ENCODE measurements at places on chromosomes 13 and 19. TPM values are rescaled to one million over a fixed set of nuclear protein-coding genes. Genes with fewer than 3 reads are reported as not detected.

The TEX101 gene
- not detected for total RNA-seq

The KCNC3 gene
- total RNA-seq: 4.2 TPM

The CEACAM19 gene
- not detected for total RNA-seq

The LRRC25 gene
- not detected for total RNA-seq

The BCAM gene
- not detected for total RNA-seq

DNA sequence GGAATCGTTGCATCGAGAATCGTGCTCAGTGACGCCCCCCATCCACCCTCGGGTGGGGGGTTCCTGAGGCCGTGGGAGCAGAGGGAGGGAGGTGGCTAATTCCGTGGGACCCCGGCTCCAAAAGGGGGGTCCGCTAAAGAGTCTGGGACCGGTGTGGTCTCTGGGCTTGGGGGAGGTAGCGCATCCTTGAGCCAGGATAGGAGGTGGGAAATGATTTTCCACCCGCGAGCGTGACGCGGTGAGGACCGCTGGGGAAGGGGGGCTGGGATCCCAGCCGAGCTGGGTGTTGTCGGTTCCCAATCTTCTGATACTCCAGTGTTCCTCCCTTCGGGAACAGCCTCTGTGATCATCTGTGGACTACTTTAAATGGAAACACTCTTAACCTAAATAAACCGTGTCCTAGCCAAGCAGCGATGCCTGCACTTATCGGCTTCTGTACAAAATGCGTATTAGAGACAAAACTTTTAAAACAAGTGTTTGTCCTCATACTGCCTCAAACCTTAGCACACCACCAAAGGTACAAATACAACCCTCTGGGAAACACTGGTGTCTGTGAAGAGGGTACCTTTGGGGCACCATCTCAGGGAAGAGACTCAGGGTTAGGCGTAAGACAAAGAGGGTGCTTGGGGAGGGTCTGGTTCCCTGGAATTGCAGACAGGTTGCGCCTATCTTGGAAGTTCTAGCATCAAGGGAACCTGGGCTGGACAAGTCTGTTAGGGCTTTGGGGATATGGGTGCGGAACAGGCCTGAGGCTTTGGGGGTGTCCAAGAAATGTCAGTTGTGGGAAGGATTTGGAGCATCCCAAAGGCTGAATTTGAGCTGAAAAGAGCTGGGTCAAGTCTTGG lies 16.0 kb downstream of the KCNC3 start:
- peaks cover 9% of the 10 kb centered on the region for H3K4me1 ChIP-seq
- peaks cover 63% of the 10 kb centered on the region for H3K27me3 ChIP-seq
- no peak overlapping the region for H3K27ac ChIP-seq

DNA sequence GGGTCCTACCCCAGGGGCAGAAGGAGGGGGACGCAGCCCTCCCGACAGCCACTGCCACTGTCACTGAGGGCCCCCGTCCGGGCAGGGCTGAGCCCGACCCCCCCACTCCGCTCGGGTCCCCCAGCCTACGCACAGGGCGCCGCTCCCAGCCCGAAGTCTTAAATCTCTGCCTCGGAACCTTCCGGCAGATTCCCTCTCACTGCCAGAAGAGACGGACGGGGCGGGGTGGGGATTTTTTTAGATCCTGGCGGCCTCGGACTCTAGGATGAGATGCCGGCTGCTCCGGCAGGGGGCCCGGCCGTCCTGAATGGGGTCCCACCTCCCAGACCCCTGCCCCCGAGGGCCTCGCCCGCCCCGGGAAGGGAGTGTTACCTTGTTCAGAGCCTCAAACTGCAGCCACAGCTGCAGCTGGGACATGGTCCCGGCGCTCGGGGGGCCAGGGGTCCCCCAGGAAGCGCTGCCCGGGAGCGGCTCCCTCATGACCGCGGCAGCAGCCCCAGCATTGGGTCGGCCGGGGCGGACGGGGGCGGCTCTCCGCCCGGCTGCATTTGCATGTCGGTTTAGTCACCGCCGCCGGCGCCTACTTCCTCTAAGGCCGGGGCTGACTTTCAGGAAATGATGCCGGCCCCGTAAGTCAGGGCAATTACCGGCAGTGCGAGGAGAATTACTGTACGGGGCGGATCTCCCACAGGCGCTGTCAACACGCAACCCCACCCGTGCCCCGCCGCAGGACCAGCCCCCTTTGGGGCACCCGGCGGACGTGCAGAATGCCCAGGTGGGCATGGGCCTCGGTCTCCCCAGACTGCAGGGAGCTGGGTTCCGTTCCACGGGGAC lies 28.1 kb downstream of the GPX4 start:
- H3K27me3 ChIP-seq: no peaks in the 10 kb centered on the region
- DNase-seq: peak; percentile 92
- H3K36me3 ChIP-seq: peaks cover 15% of the 10 kb centered on the region
- peak overlapping the region; percentile 86 for H3K4me3 ChIP-seq
- peaks cover 44% of the 10 kb centered on the region for H3K4me1 ChIP-seq
- H3K27ac ChIP-seq: peak overlapping the region; percentile 92

GRCh38 chr13:105890509-105890908 lies 645.0 kb downstream of the EFNB2 start:
- no peak overlapping the region for H3K27ac ChIP-seq
- no peaks in the 10 kb centered on the region for H3K27me3 ChIP-seq
- no peak for DNase-seq

DNA sequence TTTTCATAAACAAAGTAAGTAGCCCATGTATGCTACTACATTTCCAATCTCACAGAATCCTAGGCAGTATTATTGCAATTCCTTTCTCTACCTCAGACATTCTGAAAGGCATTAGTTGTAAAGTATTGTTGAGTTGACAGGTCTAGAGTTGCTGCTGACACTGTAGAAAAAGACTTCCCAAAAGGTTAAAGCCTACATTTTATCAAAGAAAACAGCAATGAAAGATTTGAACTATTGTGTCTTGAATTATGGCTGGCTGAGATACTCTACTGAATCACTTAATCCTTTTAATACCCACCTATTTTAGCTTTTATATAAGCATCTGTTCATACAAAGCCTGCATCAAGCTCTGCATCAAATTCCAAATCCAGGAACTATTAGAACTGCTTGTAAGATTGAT lies 1082.0 kb downstream of the OLFM4 start:
- H3K36me3 ChIP-seq: no peaks in the 10 kb centered on the region
- no peak overlapping the region for H3K4me3 ChIP-seq
- no peak overlapping the region for H3K27ac ChIP-seq
- no peaks in the 10 kb centered on the region for H3K4me1 ChIP-seq
- no peak for DNase-seq

DNA sequence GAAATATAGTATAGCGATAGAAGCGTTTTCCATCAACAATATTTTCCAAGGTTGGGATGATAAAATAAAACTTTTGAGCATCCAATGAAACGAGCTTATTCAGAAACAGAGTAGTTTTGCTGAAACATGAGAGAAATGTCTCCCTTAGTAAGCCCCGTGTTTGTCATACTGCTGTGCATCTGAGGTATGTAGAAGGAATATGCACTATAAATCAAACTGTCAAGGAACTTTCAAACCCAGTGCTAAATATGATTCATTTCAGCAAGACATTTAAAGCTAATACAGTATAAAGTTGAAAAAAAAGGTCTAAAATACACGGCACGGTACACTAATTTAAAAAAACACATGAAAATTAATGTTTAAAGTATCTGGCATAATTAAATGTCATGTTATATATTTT lies 546.2 kb downstream of the SLITRK5 start:
- no peak overlapping the region for H3K4me3 ChIP-seq
- H3K36me3 ChIP-seq: no peaks in the 10 kb centered on the region
- H3K27me3 ChIP-seq: no peaks in the 10 kb centered on the region
- no peak for DNase-seq
- H3K27ac ChIP-seq: no peak overlapping the region

GRCh38 chr13:76398425-76398824 lies 487.8 kb downstream of the KCTD12 start:
- no peak for DNase-seq
- no peak overlapping the region for H3K4me3 ChIP-seq
- peaks cover 2% of the 10 kb centered on the region for H3K36me3 ChIP-seq
- peaks cover 15% of the 10 kb centered on the region for H3K4me1 ChIP-seq
- H3K27ac ChIP-seq: no peak overlapping the region

- no peak overlapping the region for H3K4me3 ChIP-seq
- peaks cover 22% of the 10 kb centered on the region for H3K4me1 ChIP-seq
- H3K36me3 ChIP-seq: peaks cover 20% of the 10 kb centered on the region
- H3K27me3 ChIP-seq: no peaks in the 10 kb centered on the region
- H3K27ac ChIP-seq: no peak overlapping the region
These were observed 22.9 kb downstream of the PPP5C start for GRCh38 chr19:46369817-46370216.

GRCh38 chr19:29211562-29212355 lies 1.2 kb downstream of the UQCRFS1 start:
- peaks cover 47% of the 10 kb centered on the region for H3K4me1 ChIP-seq
- H3K27me3 ChIP-seq: no peaks in the 10 kb centered on the region
- DNase-seq: peak; percentile 27
- peaks cover 50% of the 10 kb centered on the region for H3K36me3 ChIP-seq
- peak overlapping the region; percentile 96 for H3K27ac ChIP-seq

DNA sequence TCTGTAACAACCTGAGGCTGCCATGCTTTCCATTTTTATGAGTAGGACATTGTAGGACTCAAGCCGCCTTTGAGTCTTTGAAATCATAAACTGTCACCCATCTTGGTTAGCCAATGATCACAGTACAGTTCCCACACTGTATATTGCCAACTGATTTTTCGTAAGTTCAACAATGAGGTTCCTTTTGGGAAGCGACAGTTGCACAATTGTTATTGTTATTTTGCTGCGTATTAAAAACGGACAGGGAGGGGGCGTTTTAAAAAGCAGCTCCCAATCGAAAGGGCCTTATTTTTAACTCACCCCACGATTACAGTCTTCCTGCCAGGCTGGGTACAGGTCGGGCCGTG lies 601 bp downstream of the SLC46A3 start:
- H3K4me3 ChIP-seq: peak overlapping the region; percentile 90
- peak overlapping the region; percentile 72 for H3K27ac ChIP-seq
- peaks cover 12% of the 10 kb centered on the region for H3K36me3 ChIP-seq
- DNase-seq: no peak
- peaks cover 28% of the 10 kb centered on the region for H3K4me1 ChIP-seq
